ENCODE measurements at places on chromosomes 3 and 15. TPM values are rescaled to one million over a fixed set of nuclear protein-coding genes. Genes with fewer than 3 reads are reported as not detected.

DNA sequence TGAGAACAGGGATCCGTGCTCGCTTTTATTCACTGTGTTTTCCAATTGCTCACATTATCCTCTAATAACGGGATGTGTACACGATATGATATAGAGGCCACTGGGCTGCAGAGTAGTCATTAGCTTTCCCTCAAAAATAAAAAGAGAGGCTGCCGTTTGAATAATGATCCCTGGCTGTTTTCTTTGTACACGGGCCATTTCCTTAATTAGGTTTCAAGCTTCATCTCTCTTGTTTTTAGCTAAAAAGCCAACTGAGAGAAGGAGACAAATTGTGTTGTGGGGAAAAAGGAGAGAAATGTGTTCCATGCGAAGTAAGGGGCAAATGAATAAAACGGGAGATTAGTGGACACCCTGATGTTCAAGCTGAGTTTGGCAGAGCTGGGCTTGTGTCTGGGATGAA is 174.2 kb downstream of the CACNA2D3 start:
- no peak for DNase-seq

GRCh38 chr3:170196833-170197232 is 15.3 kb upstream of the PHC3 start:
- no peak for DNase-seq

GRCh38 chr3:56883828-56884227 is 82.1 kb upstream of the ARHGEF3 start:
- no peak for DNase-seq

GRCh38 chr15:98785807-98786621 is 137.7 kb downstream of the IGF1R start:
- DNase-seq: no peak

Gene RPUSD2
- 11.2 TPM for total RNA-seq

Gene REC114
- total RNA-seq: not detected

Gene A4GNT
- total RNA-seq: not detected

- no peak for DNase-seq
Measured at GRCh38 chr15:52805351-52806283, 15.5 kb upstream of the ONECUT1 start.

DNA sequence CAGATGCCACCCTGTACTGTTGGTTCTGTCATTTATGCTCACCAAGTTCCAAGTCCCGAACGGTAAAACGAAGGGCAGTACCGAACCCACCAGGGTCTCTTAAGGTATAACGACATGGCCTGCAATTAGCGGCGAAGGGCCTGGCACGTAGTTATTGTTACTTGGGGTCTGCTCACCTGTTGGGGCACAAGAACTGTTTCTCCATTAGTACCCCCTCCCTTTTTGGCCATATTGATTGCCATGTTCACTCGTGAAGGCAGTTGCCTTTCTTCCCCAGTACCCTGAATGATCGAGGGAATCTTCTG is 435 bp downstream of the IL17RB start:
- no peak for DNase-seq

DNA sequence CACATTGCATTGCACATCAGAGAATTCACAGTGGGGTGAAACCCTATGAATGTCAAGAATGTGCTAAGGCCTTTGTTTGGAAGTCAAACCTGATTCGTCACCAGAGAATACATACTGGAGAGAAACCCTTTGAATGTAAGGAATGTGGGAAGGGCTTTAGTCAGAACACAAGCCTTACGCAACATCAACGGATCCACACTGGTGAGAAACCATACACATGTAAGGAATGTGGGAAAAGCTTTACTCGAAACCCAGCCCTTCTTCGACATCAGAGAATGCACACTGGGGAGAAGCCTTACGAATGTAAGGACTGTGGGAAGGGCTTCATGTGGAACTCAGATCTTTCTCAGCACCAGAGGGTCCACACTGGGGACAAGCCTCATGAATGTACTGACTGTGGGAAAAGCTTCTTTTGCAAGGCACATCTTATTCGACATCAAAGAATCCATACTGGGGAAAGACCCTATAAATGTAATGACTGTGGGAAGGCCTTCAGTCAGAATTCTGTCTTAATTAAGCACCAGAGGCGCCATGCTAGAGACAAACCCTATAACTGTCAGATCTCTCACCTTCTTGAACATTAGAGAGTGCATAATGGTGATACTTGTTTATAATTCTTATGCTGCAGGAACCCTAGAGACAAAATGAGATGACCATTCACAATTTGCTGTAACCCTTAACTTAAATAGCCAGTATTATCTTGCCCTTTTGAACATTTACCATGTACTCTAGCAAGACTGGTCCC is 9.0 kb downstream of the ZNF662 start:
- DNase-seq: no peak

- DNase-seq: peak; percentile 81
Measured at GRCh38 chr3:178406206-178406605, 130.0 kb upstream of the KCNMB2 start.

DNA sequence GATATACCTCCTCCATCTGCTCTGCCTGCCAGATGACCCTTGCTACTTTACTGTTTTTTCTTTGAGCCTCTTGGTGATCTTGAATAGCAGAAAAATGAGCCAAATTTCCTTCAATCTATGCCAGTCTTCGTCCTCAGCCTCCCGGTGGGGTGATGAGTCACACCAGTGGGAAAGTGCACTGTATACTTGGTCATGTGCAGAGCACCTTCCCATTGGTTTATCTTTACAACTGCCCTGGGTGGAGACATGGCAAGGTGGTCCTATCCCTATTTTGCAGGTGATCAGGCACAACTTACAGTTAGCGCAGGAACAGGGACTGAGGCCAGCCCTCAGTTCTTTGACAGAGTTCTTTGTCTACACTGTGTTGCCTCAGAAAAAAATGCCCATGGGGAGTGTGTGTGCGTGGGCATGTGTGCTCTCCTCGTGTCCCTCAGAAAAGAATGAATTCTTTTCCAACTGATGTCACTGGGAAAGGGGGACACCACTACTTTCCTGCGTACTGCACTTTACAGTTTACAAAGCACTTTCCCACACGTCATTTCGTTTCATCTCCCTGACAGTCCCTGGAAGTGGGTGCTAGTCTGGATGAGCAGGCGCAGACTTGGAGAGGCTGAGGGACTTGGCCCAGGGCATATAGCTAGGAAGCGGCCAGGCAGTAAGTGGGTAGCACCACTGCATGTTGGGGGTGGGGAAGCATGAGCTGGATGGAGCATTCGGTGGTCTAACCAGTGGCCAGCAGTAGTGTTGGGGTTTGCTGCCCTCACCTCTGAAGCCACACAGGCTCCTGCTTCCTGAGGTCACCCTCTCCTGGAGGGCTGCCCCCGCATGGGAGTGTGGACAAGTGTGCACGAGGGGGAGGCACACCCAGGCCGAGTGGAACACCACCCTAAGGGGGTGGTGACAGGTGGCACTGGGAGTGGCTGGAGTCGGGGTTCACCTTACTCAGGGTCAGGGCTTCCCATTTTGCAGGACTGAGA is 24.1 kb downstream of the SMAD3 start:
- DNase-seq: no peak

Gene MYO9A
- 51.8 TPM for total RNA-seq

GRCh38 chr3:146100825-146101444 is 60.0 kb downstream of the PLOD2 start:
- no peak for DNase-seq

GRCh38 chr3:25294169-25294805 is 133.8 kb upstream of the RARB start:
- DNase-seq: no peak

DNA sequence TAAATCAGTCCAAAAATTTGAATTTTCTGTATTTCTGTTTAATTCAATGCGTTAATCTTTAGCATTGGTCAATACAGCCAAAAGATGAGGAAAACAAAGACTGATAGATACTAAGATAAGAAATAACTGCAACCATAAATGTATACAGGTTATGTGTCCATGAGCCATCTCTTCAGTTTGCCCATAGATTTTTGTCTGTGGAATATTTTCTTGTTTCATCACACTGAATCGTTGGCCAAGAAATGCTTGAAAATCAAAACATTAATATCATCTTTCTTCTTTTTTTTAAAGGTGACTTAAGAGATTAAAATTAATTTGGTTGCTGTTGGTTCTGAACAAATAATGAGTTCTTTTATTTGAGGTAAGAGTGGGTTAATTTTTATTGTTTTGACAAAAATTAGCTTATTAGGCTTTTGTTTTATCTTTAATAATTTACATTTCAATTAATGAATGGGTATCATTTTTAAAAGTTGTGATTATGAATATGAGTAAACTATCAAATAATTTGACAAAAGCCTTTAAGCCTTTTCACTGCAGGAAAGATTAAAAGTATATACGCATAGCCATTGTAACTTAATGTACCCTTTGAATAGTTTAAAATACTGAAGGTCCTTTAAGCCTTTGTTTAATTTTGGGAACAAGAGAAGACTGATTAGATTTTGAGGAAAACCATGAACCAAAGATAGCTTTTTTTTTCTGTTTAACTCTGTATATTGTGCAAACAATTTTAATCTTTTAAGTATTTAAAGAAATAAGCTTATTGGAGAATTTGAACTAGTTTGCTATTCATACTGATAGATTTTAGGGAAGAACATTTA is 14.7 kb upstream of the CHD2 start:
- peak; percentile 55 for DNase-seq

DNA sequence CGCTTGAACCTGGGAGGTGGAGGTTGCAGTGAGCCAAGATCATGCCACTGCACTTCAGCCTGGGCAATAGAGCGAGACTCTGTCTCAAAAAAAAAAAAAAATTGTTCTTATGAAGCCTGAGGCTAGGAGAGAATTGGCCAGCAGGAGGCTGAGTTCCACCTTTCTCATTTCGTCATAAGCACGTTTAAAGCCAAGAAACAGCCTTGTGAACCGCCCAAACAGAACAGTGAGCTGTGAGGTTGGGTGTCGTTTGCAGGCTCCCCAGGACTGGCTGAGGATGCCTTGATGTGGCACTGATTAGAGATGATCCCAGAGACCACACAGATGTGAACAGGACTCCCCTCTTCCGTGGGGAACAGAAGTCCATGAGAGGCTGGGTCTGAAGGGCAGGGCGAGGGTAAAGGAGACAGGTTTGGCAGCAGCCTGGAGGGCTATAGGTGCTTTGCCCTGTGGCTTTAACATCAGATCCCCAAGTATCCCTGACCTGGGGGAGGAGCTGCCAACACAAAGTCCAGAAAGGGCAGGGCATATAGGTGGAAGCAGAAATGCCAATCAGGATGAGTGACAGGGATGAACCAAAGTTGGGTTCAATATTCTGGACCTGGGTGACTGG is 52.9 kb downstream of the CLEC3B start:
- DNase-seq: peak; percentile 80

GRCh38 chr3:194486540-194487288 is at the start of gene ATP13A3:
ATP13A3 (minus strand) TSS chr3:194487002; CDS start chr3:194462190, 24,812 bp downstream.
- DNase-seq: peak; percentile 92

Gene HYKK
- total RNA-seq: 2.3 TPM

Gene CEMIP
- 131 TPM for total RNA-seq

DNA sequence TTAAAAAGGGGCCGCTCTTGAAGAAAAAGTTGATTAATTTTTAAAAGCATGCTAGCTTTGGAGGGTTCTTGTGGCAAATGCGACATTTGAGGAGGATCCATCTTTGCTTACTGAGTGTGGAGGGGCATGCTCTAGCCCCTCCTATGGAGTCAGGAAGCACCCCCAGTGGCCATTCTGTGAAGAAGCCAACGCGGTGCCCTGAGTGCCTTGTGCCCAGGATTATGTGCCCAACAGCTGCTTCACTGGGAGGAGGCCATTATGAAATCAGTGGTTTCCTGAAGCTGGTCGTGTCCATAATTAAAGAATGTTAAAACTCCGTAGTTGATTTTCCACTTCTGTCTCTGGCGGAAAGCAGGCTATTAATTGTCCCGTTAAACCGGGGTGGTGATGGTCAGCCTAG is 69.1 kb upstream of the TNFAIP8L3 start:
- DNase-seq: no peak

GRCh38 chr3:9253327-9253726 is 3.9 kb upstream of the SRGAP3 start:
- DNase-seq: peak; percentile 5

Gene KLHL40
- not detected for total RNA-seq

DNA sequence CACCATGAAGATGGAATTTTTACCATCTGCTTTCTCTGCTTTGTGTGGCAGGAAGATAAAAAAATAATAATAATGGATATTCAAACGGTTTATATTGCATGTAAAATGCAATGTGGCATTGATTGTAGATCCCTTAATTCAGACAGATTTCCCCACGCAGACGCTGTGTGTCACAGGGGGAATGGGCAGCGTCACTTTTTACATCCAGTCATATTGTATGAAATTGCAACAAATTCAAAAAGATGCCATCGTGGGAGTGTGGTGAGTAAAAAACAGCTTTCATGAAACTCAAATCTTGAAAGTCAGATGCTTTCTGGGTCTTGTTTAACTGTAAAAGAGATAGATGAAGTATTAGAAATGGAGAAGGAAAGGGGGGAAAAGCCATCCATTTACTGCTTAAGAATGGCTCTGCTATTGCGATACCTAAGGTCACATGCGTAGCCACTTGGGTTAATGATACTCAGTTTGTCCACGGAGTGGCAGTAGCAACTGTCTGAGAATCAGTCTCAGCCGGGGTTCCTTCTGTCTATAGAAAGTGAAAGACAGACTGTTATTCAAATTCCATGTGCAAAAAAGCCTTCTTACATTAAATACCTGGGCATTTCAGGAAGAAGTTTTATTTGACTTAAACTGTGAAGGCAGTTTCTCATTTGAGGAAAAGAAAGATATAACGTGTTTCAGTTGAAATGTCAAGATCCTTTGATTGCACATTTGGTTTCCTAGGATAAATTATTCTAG is 28.5 kb downstream of the BTD start:
- peak; percentile 93 for DNase-seq

GRCh38 chr15:29740692-29741311 is 81.5 kb downstream of the TJP1 start:
- DNase-seq: no peak

Gene RAD51
- total RNA-seq: 3.5 TPM

GRCh38 chr3:1207904-1208303 is 115.1 kb downstream of the CNTN6 start:
- peak; percentile 40 for DNase-seq

DNA sequence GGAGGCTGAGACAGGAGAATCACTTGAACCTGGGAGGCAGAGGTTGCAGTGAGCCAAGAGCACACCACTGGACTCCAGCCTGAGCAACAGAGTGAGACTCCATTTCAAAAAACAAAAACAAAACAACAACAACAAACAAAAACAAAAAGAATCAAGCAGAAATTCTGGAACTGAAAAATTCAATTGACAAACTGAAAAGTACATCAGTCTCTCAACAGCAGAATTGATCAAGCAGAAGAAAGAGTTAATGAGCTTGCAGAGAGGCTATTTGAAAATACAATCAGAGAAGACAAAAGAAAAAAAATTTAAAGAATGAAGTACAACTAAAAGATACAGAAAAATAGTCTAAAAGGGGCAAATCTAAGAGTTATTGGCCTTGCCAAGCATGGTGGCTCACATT is 22.6 kb downstream of the EFHB start:
- DNase-seq: no peak

Gene CCR8
- total RNA-seq: not detected

GRCh38 chr15:98390946-98391530 is 257.3 kb upstream of the IGF1R start:
- DNase-seq: no peak
